Inflammatory macrophage treated with lipopolysaccharide for 1 hour (primary cell): ENCODE measurements at places on chromosomes 1 and 21.

DNA sequence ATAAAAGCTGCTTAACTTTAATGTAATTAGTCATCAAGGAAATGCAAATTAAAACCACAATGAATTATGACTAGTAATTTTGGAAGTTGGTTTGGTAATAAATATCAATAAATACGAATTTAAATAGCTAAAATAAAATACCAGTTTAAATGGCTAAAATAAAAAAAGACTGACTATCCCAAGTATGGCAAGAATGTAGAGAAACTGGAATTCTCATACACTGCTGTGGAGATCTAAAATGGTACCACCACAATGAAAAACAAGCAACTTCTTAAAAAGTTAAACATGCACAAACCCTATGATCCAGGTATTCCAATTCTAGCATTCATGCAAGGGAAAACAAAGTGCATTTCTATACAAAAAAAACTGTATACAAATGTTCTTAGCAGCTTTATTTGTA lies 382.6 kb upstream of the NR5A2 start:
- no peak for DNase-seq

GRCh38 chr1:20183616-20184271 lies 2.2 kb upstream of the UBXN10 start:
- DNase-seq, result no peak

- DNase-seq, result no peak
Measured at GRCh38 chr21:30268608-30269197, 14.0 kb downstream of the KRTAP24-1 start.

- DNase-seq, result no peak
Measured at GRCh38 chr1:200206761-200207160, 179.3 kb downstream of the NR5A2 start.

DNA sequence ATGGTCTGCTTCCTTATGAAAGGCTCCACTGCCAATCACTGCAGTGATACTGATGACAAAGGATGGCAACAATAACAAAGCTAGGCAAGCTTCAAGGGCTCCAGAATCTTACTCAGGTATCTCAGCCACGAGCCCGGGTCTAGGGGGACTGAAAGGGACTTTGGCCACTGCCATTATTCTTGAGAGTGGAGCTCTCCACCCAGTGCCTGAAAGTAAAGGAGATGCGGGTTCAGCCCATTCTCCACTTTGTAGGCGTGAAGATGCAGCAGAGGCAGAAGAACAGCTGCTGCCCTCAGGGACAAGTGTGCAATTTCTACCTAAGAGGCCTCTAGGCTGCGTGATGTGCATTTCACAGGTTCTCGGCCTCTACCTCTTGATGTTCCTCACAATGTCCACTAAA lies 31.4 kb upstream of the SLAMF9 start:
- no peak for DNase-seq

DNA sequence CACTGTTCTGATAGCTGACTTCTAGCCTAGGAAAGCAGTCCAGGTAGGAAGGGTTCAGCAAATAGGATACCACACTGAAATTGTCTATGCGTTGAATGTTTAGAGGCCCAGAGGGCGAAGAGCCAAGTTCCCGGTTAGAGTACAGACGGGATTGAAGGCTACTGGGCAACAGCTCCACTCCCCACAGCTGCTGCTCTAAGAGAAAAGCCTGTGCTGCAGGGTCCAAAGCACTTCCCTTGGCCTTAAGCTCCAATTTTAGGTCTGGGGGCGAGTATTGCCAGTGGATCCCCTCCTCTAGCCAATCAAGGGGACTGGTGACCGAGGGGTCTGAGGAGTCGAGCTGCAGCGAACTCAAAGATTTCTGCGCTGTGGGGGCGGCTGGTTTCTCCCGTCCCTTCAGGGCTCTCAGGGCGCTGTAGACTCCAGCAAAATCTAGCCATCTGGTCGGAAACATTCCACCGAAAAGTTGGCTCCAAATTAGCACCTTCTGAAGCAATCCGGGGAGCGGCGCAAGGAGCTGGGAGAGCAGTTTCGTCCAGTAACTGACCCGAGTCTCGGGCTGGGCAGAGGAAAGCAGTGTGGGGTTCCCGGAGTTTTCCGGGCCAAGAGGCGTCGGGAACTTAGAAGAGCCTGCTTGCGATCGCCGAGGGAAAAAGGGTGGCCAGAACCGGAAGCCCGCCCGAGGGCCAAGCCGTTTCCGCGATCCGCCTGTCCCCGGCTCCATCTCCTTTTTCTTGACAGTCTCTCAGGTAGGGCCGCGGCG lies 748 bp downstream of the PPP1R15B start:
- DNase-seq, result peak; percentile 47

GRCh38 chr1:10561955-10562354 lies 87.2 kb downstream of the PEX14 start:
- no peak for DNase-seq

DNA sequence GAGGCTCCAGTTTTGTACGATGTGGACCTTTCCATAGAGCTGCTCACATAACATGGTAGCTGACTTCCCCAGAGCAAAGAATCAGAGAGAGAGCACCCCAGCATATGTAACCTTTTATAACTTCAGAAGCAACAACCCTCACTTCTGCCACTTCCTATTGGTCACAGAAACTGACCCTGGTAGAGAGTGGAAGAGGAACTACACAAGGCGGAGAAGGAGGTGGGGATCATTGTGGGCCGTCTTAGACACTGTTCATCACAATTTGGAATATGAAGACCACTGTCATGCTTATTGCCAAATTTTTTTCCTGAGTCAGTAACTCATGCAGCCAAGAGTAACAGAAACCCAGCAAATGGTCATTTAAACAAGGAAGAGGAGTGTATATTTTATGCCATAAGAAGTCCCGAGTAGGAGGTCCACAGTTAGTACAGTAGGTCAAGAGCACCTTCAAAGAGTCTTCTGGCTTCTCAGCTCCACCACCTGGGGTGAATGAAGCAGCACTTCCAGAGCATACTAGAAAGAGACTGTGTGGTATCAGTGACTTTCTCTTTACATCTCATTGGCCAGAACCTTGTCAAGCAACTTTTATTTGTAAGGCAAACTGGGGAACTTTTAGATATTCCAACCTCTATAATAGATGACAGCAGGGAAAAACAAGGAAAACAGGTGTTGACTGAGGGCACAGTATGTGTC lies 71.8 kb downstream of the ODF2L start:
- peak; percentile 15 for DNase-seq

GRCh38 chr1:29962831-29963247 lies 726.5 kb downstream of the PTPRU start:
- DNase-seq, result no peak

DNA sequence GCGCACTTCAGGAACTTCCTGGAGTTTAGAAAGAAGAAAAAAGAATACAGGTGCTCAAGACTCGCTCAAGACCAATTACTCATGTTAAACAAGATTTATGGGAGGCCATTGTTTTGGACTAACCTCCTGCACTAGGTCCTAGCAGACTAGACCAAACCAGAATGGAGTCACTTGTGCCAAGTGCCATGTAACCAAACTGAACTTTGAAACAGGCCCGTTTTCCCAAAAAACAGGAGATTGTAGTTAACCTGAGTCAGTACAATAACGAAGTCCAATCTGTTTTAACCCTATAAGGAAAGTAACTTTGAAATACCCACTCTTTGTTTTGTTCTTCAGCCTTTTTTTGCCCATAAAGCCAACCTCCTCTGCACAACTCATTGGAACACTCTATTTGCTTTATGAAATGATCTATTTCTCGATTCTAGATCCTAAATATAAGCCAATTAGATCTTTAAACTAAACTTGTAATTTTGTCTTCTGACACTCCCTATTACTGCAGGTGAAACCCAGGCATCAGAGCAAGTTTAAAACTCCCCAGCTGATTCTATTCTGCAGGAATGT lies 695 bp upstream of the NTPCR start:
- no peak for DNase-seq

GRCh38 chr1:18505666-18506065 lies 24.9 kb downstream of the KLHDC7A start:
- DNase-seq, result no peak

GRCh38 chr1:16122916-16123315 lies 33.0 kb downstream of the EPHA2 start:
- DNase-seq, result peak; percentile 90

DNA sequence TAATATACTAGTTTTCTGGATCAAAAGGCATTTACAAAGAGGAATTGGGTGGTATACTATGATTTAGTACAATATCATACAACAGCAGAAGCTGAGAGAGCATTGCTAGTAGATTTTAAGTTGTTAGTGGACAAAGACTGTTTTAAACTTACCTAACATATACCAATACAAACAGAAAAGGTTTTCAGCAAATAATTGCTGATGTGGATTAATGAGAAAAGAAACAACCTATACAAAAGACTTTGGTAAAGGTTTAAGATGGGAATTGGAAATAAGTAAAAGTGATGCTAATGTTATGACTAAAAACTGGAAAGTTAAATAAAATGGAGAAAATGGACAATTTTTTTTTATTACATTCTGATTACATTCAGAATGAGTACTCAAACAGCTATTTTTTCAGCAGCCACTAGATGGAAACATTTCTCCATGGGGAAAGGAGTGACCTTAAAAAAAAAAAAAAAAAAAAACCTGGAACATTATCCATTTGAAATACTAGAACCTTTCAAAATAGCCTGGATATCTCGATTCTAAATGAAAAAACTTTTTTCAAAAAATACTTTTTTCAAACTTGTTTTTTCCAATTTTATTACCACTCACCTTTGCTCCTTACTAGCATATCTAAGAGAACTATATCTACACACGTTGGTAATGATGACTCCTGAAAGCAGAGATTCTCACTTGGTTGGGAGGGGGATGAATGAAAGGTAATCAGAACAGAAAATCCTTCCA lies 55.4 kb downstream of the EPRS1 start:
- DNase-seq, result peak; percentile 29

- no peak for DNase-seq
Measured at GRCh38 chr1:99490031-99490430, 155.9 kb upstream of the PALMD start.

GRCh38 chr1:62590255-62590969 lies 6.9 kb upstream of the ANGPTL3 start:
- DNase-seq, result no peak

DNA sequence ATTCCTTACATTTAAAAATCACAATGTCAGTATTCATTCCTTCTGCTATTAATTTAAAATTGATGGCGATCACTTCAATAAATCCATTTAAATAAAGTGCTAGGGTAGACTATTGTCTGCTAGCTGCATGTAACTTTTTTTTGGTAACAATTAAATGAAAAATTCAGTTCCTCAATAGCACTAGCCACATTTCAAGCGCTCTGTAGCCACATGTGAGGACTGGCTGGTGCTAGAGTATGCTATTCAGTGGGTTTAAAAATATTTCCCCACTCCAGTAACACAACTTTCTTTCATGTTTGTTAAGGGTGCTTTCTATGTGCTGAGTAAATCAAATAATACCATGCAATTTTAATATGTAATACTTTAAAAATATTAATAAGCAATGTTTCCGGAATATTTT lies 108.2 kb downstream of the LTN1 start:
- DNase-seq, result peak; percentile 24

DNA sequence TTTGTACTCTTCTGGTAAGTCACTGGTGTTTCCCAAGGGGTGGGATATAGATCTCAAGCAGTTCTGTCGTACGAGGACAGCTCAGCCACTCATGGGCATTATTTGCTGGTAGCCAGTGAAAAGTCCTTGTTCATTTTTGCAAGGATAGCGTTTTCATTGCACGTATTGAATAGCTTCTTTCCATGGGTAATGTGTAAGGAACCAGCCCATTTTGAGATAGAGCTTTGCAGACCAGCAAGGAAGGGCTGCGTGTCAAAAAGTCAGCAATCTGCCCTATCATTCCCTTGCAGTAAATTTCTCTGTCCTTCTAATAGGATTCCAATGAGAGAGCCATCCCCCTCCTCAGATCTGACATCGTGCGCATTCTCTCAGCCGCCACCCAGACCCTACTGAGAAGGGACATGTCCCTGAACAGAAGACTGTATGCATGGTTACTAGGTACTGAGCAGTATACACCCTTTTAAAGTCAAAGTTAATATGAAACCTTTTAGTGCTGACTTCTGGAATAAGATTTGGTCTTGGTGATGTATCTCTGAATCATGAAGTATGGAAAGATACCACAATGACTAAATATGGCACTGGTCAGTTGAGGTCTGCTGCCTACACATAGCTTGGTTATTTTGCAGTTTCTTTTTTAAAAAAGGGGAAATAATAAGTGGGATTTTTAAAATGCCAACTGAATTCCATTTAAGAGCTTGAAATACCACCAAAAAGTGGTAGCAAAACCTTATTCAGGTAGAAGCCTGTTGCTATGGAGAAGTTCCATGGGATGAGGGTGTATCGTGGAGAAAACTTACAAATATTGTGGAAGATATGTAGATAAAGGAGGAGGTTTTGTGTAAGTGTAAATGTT lies 55.3 kb downstream of the DOP1B start:
- DNase-seq, result peak; percentile 78

DNA sequence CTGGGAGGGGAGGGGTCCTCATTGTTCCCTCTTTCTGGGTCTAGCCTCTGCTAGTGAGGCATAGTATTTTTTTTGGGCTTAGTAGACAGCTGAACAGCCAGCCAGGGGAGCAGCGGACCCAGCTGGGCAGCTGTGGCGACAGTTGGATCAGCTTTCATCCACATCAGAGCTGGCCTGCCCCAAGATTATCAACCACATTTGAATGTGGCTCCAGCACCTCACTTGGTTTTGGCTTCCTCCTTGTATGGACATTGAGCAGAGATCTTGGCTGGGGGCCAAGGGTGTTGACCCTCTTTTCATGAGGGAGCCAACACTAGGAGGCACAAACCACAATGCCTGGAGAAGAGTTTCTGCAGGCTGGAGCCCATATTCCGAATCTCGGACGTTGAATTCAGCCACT lies 25.0 kb downstream of the WNT4 start:
- no peak for DNase-seq

GRCh38 chr1:214582289-214582891 lies 20.6 kb upstream of the CENPF start:
- no peak for DNase-seq

- DNase-seq, result no peak
Measured at GRCh38 chr21:29520171-29520570, 221.4 kb downstream of the BACH1 start.

GRCh38 chr1:219296430-219297355 lies 123.0 kb downstream of the LYPLAL1 start:
- no peak for DNase-seq

GRCh38 chr1:150150133-150151021 lies 661 bp downstream of the PLEKHO1 start:
- peak; percentile 52 for DNase-seq

GRCh38 chr1:152519851-152520250 lies 5.6 kb downstream of the CRCT1 start:
- DNase-seq, result peak; percentile 43

GRCh38 chr1:57824535-57824934 lies 400.7 kb upstream of the DAB1 start:
- DNase-seq, result no peak

DNA sequence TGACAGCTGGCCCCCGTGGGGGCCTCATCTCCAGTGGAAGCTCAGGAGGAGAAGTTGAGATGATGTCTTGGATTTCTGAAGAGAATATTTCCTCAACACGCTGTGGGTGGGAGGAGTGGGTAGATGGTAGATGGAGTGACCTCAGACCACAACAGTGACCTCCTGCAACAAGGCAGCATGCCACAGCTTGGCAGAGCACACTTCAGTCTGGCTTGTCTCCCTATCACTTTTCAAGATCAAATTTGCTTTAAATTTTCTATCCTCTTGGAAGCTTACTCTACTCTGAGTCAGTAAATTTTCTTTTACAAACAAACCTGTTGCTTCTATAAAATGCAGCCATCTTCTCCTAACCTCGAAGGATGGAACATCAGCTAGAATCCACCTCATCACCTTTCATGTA lies 59.7 kb downstream of the NTPCR start:
- peak; percentile 79 for DNase-seq

GRCh38 chr1:188371295-188371806 lies 1542.6 kb downstream of the PLA2G4A start:
- DNase-seq, result no peak
